ENCODE measurements at places on chromosomes 3 and 15.

GRCh38 chr3:113602836-113603235, 70.5 kb downstream of the SIDT1 start:
- DNase-seq: no peak

- DNase-seq: no peak
Measured at GRCh38 chr3:131717493-131717892, 214.7 kb upstream of the MRPL3 start.

DNA sequence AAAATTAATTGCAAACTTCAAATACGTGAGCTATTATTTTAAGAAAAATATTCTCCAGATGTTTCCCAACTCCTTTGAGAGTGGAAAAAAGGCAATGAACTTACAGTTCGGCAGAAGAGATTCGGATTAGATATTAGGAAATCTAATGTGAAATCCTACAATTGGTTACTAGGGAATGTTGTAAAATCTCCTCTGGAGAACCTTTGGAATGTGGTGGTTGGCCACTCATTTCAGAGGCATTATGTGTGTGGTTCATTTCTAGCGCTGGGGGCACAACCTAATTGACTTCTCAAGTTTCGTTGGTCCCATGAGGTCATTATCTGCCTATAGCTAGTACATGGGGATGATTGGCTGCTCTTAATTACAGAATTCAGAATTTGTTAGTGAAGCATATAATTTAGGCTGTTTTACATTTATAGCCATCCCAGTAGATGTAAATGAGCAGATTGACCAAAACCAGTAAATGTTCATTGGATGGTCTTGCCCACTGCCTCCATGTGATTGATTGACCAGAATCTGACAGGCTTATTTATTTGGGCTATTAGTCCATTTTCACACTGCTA, 34.6 kb upstream of the CMSS1 start:
- no peak for DNase-seq

GRCh38 chr3:45544024-45544716, 50.4 kb upstream of the LIMD1 start:
- no peak for DNase-seq

- DNase-seq: no peak
Measured at GRCh38 chr3:13536432-13536831, 12.5 kb upstream of the FBLN2 start.

DNA sequence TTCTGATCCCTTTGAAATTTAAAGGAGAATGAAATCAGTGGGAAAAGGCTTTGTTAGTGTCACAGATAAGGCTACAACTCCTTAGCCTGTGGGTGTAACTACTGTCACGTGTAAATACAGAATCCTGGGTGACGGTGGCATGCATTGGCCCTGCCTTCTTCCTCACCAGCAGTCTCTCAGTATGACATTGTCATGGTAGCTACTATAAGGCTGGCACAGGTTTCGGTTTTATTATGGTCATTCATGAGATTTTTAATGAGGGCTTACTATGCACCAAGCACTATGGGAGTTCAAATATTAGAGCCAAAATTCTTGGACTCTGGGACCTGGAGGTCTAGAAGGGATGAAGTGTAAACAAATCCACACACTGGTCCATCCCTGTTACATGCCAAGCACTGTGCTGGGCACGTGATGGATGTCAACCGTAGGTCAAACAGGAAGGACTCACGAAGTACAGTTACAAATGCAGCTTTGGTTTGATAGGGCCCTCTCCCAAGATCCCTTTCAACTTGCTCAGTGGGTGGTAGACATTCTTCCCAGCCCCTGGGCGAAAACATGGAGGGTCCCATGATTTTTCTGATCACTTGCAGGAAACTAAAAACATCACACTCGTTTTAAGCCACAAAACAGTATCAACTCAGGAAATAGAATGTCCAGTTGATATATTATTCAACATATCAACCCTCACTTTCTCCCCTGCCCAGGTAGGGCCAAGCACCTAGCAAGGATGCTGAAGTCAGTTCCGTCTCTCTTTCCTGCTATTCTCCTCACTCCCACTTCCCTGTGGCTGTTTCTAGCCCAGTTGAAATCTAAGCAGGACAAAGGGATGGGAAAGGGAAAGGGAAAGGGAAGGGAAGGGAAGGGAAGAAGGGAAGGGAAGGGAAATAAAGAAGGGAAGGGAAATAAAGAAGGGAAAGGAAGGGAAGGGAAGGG, 25.3 kb downstream of the BFSP2 start:
- DNase-seq: no peak

GRCh38 chr3:117922039-117922438, 1112.6 kb downstream of the IGSF11 start:
- DNase-seq: no peak

DNA sequence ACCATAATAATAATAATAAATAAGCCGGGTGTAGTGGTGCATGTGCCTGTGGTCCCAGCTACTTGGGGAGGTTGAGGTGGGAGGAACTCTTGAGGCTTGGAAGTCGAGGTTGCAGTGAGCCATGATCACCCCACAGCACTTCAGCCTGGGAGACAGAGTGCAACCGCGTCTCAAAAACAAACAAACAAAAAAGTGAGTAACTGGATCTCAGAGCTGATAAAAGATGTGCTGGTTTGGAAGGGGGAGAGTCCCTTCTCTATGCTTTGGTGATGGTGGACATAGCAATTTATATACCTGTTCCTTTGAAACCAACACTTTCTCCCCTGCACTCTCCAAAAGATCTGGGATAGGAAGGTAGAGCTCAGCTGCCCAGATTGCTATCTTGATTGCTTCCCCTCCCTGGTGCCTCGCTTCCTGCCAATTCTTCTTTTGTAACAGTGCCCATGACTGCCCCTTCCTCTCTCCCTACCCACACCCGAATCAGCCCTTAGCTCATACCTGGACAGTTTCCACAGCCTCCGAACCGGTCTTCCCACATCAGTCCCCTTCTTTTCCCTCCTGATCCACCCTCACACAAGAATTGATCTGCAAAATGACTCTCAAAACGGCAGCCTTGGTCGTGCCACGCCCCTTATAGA, 55.1 kb upstream of the UBE2E1 start:
- DNase-seq: no peak

Data from activated CD4-positive, alpha-beta memory T cell treated with anti-CD3 and anti-CD28 coated beads for 36 hours (primary cell).